RPMI8226 (cell line): ENCODE measurements at places on chromosomes 4 and X.

DNA sequence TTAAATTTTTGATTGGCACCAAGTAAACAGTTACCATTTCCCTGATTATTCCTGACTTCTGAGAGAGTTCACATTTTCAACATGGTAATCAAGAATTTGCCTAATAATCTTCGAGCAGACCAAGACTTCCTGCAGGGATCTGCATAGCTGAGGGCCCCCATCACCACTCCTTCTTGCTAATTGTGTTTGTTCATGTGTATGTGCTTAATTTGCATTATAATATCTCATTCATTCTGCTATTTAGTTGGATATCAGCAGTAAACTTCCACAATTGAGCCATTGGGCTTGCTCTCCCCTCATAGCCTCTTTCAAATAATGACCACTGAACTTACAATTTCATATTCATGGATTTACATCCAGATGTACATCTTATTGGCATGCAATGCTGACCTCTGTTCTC lies 292.5 kb downstream of the SPATA18 start:
- DNase-seq: no peak

DNA sequence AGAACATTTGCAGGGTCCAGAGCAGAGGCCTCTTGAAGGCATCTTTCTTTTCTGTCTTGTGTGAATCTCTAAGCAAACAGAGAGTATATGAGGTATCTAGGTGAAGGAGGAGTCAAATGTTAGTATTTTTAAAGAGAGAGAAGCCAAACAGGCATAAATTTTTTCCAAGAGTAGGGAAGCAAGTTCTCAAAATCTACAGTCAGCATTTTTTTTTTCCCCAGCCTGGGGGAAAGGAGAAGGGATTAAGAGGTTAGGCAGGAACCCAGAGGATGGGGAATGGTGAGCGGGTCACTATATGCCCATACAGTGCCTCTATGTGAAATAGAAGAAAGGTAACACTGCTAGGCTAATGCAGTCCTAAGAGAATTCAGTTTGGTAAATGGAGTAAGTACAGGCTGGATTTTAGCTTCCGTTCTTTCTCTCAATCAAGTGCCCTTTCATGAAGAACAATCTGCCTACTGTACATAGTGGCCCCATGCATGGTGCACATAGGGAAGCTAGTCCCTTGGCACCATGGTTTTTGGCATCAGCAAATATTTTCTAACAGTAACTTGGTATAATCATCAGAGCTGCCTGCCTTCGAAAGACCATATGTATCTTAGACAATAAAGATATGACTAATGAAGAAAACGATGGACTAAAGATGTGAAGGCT lies 163.1 kb upstream of the MAB21L2 start:
- DNase-seq: no peak

- no peak for DNase-seq
Observed at GRCh38 chrX:103637604-103638338, 9.0 kb downstream of the TCEAL1 start.

- no peak for DNase-seq
Observed at GRCh38 chrX:114532111-114532805, 51.6 kb upstream of the HTR2C start.

DNA sequence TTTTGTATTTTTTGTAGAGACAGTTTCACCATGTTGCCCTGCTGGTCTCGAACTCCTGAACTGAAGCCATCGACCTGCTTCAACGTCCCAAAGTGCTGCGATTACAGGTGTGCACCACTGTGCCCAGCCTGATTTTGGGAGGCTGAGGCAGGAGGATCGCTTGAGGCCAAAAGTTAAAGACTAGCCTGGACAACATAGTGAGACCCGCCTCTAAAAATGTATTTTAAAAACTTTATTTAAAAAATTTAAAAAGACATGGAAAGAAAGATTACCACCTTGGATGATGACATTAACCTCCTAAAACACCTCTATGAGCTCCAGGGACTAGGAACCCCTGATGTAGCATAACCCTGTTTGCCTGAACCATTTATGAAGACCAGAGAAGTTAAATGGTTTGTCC lies 5.8 kb upstream of the BBS7 start:
- DNase-seq: no peak

DNA sequence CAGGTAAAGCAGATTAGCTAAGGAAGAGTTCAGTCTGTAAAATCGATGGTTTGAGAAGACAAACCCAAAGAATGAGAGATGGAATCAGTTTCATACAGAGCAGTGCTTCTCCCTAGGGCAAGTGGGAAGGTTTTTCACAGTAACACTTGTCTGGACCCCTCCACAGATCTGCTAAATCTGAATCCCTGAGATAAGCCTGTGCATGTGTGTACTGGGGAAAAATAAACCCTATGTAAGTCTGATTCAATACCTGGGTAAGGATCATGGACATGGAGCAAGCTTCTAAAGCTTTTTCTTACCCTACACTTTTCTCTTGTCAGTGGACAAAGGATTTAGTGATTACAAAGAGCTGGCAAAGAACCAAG lies 13.6 kb downstream of the ELOVL6 start:
- DNase-seq: no peak

GRCh38 chr4:69731241-69731640 lies 29.2 kb downstream of the SULT1B1 start:
- DNase-seq: no peak

- no peak for DNase-seq
Observed at GRCh38 chrX:34279866-34280560, 147.9 kb upstream of the FAM47A start.

- no peak for DNase-seq
Observed at GRCh38 chr4:1310796-1311631, 21.3 kb downstream of the MAEA start.

DNA sequence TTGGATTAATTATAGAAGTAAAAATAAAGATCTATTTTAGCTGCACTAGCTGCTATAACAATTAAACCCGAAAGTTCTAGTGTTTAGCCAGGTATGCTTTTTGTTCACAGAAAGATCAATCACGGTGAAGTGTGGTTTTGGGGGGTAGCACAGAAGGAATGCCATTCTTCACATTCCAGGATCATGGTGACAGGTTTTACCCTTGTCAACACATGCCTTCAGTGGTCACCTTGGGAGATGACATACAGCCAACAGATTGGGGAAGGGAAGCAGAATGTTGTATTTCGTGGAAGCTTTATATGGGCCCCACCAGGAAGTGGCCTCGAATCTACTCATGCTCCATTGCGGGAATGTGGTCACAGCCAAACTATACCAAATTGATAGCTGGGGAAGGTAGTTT lies 753.6 kb downstream of the RAPGEF2 start:
- no peak for DNase-seq

DNA sequence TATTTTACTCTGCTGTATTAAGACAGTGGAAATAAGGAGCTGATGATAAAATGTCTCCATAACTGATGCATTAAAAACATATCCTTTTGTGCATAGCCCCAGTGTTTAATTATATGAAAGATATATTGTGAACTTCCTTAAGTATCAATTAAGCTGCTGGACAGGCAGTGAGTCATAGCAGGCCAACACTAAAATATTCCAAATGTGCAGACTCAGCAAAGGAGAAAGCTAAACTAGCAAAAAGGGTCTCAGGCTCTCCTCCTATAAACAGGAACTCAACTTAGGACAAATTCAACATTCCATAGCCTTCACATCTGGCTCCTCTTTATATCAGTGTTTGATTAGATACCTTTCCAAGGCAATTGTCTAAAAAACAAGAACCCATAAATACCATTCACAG lies 15.6 kb downstream of the TNMD start:
- no peak for DNase-seq

DNA sequence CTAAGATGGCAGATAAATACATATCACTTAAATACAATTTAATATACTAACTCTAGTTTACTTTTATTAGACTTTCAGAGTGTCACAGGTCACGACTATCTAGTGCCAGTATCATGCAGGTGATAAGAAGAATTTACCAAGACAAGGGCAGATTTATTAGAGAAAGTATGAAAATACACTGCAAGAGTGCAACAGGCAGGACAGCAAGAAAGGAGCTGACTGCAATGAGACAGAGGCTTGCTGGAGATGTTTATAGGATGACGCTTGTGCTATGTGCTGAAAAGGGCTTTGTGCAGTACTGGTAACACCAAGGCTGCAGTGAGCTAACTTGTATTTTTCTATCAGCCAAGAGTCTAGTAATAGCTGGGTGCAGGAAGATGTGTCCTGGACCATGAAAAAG lies 96.7 kb upstream of the QRFPR start:
- DNase-seq: no peak

GRCh38 chrX:130874751-130875150 lies 28.3 kb downstream of the ENOX2 start:
- no peak for DNase-seq

GRCh38 chr4:61431131-61431530 lies 231.0 kb downstream of the ADGRL3 start:
- DNase-seq: no peak

DNA sequence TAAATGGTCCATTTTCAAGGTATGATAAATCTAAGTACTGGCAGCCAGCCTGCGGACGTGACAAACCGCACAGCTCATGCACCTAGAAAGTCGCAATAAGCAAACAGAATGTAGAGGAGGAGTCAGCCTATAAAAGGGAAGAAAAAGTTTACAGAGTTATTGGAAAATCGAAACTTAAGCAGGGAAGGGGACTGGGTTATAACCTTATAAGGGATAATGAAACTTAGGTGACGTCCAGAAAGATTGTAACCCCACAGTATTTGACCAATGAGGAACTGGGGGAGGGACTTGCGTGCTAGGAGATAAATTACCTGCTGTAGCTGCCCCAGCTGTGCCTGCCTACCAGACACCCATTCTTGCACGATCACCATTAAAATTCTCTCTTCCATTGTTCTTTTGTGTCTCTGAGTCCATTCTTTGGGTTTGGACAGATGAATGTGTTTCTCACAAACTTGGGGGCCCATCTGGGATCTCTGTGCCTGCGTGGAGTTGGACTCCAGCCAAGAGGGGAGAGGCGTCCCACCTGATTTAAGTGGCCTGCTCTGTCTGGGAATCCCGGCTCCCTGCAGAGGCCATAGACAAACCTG lies 61.0 kb downstream of the ZCCHC12 start:
- DNase-seq: peak; percentile 9

- no peak for DNase-seq
Observed at GRCh38 chr4:185886832-185887524, 75.0 kb upstream of the SORBS2 start.

- DNase-seq: no peak
Observed at GRCh38 chr4:101031971-101032370, 315.4 kb downstream of the PPP3CA start.

DNA sequence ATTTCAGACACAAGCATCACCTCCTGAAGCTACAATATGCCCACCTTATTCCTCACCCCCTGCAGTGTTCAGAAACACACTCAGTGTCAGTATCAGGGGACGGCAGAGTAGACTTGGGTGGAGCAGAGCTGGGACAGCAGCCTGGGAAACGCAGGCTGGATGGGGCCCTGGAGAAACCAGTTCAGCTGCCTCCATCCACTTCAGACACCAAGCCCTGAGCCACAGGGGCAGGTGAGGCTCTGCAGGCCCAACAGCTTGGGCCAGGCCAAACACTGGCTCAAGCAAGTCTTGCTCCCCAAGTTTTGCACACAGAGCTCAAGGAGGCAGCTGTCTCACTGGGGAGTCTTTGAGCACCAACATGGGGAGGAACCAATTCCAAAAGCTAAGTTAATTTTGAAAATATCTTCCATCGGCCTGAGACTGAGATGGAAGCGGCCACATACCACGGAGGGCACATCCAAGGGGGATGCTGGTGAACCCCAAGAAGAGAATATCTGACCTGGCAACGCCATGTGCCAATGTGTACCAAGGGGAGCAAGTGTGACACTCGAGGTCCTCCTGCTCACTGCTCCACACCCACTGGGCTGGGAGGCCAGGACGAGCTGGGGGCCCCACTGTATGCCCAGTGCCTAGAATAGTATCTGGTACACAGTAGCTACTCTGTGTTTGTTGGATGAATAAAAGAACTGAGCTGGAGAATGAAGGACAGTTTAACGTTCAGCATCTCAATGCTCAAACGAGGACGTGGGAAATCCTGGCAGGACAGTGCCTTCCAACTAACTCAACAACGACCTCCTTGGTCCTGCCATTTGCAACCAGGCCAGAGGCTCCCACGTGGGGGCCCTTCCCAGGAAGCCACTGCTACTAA lies 45.6 kb downstream of the PPP2R2C start:
- DNase-seq: no peak

- no peak for DNase-seq
Observed at GRCh38 chr4:52997132-52997416, 135.0 kb downstream of the RASL11B start.

DNA sequence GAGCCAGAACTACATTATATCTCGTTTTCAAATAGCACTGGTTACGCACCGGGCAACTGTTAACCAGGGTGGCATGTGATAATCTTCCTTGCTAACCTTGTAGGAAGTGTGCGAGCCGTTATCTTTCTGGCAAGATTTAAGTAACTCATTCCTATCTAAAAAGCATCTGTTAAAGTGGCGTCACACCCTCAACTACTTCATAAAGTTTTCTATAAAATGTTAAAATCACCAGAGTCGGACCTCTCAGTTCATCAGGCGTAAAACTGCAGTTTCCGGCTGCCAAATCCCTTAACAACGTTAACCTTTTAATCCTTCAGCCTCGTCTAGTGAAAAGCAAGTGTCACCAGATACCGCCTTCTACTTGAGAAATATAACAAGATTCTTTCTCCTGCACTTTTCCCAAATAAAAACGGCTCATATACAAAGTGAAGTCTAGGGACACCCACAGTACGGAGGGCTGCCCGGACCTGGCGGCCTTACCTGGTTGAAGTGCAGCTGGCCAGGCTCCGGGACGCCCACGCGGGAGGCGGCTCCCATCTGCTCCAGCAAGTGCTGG lies 1.2 kb downstream of the SLC39A8 start:
- no peak for DNase-seq

DNA sequence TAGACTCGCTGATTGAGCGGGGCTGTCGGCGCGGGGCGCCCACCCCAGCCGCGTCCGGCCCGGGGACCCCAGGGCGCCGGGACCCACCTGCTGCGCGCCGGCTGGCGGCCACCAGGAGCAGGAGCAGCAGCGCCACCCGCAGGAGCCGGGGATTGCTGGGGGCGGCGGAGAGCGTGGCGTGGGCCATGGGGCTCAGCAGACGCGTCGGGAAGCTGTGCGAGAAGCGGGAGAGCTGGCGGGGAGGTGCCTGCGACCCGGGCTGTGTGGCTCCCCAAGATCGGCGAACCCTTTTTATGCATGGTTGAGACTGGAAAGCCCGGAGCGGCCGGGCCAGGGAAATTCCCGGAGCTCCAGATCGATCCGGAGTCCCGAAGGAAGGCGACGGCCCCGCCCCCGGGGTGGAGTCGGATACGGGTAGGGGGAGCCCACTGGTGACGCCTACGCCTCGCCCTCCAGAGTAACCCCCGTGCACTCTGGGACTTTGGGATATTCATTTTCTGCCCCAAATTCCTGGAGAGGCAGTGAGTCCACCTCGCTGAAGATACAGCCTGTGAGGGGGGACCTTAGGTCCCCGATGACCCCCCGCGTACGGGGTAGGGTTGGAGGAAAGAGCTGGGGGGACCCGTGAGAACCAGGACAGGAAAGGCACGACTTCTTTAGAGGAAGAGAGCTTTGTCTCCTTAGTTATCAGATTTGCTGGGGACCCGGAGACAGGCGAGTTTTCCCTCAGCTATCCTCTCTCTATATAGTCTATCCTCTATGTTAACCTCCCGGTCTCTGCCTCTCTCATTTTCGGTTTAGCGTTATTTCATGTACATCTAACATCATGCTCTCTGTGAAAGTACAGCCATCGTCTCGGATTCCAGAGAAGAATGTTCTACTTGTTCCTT lies at the start of gene CXCL3:
CXCL3 (minus strand) TSS at position 265 of the 890 bp plus-strand sequence; CDS start at position 187, 78 bp downstream.
- peak; percentile 28 for DNase-seq

- DNase-seq: no peak
Observed at GRCh38 chr4:163330916-163331628, 1.3 kb downstream of the NPY1R start.

GRCh38 chr4:36138220-36138619 lies 106.1 kb downstream of the ARAP2 start:
- DNase-seq: no peak
